AG20443 (cell line): ENCODE measurements at places on chromosomes 2 and 18.

DNA sequence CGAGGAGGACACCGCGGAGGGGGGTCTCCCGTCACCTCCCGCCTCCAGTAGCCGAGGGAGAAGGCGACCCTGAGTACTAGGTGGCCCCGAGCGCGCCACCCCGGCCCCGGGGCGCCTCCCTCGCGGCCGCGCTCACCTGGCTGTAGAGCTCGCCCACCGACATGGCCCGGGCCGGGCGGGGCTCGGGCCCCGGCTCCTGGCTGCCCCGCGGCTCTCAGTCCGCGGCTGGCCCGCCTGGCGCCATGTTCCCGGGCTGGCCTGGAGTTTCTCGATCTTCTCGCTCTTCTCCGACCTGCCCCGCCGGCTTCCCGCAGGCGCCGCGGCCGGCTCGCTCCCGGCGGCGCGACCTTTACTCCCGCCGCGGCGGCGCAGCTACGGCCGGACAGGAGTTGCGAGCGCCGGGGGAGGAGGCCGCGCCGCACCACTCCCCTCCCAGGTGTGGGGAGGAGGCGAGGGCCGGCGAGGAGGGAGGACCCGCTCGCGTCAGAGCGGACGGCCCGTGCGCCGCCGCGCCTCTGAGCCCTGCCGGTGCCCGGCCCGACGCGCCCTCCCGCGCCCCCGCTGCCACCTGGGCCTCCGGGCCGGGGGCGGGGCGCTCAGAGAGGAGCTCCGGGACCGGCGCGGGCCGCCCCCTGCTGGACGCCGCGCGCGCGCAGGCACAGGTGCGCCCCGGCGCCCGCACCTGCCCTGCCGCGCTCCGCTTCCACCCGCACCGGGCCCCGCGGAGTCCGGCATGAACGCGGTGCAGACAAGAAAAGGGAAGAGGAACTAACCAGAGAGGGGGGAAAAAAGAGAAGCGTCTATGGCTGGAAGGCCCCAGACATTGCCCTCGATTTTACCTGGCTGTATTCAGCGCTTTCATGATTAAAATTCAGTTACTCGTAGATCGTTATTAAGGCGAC, at the start of gene MYO5B:
Gene MYO5B, minus strand, starts transcription at position 517 of the 902 bp plus-strand sequence. Its CDS starts 354 bp downstream, at position 163.
- peak; percentile 35 for DNase-seq

DNA sequence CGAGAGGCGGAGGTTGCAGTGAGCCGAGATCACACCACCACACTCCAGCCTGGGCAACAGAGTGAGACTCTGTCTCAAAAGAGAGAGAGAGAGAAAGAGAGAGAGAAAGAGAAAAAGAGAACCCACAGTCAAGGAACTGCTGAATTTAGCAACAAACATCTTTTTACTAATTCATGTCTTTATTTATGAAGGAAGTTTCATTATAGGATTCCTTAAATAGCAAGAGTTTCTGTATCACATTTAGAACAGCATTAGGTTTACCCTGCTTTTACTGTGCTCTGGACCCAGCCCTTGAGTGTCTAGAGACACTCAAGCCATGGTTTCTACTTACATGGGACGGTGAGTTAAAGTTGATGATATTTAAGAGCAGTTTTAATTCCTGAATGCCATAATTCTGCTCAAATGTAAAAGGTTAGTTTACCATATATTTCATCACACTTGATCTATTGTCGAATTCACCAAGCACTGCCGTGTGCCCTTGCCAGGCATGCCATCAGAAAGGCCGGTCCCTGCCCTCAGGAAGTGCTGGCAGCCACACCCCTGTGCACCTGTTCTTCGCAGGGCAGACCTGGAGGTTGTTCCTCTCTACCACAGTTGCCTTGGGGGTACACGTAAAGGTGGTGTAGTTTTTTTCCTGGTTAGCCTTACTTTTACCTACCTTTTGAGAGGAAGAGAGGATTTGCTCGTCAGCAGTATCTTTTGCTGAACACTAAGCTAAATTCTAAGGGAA, 153.3 kb downstream of the LDLRAD4 start:
- DNase-seq = no peak

- peak; percentile 20 for DNase-seq
Observed at GRCh38 chr18:62839874-62840713, 124.8 kb downstream of the PHLPP1 start.

- no peak for DNase-seq
Observed at GRCh38 chr18:23134780-23135549, at the start of gene CABLES1. Gene CABLES1, plus strand, starts transcription at chr18:23135485. Its CDS starts 278 bp downstream, at chr18:23135763.

DNA sequence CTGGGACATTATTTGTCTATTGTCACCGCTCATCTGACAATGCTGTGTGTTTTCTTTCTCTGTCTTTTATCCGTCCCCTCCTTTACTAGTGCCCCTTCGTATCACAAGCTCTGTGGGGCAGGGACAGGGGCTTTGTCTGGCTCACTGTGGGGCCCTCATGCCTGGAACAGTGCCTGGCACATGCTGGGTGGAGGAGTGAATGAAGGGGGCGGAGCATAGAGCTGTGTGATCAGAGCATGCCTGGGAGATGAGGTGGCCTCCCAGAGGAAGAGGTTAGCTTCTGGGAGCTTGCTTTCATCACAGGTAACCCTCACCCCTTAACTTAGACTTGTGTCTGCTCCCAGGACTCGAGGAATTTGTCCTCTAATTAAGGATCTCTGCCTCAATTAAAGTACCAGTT, 16.4 kb downstream of the MTCL1 start:
- DNase-seq = peak; percentile 71

- no peak for DNase-seq
Observed at GRCh38 chr2:67532387-67532786, 135.3 kb downstream of the ETAA1 start.

GRCh38 chr2:152062125-152063091, 36.4 kb downstream of the CACNB4 start:
- peak; percentile 91 for DNase-seq

DNA sequence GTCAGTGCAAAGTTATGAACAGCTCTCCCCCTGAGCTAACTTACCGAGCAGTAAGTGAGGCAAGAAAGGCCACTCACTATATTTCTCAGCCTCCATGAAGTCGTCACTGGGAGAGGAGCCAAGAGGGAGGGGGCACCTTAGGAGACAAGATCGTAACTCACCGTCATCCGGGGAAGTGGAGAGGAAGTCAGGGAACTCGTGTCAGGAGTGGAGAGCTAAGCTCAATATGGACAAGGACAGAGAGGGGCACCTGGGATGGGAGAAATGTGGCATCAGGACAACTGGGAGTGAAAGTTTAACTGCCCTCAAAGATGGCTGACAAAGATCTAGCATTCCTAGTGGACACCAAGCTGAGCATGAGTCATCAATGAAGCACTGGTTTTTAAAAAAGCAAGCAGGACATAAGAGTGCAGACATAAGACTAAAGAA, 37.1 kb downstream of the BCL11A start:
- DNase-seq = peak; percentile 79

DNA sequence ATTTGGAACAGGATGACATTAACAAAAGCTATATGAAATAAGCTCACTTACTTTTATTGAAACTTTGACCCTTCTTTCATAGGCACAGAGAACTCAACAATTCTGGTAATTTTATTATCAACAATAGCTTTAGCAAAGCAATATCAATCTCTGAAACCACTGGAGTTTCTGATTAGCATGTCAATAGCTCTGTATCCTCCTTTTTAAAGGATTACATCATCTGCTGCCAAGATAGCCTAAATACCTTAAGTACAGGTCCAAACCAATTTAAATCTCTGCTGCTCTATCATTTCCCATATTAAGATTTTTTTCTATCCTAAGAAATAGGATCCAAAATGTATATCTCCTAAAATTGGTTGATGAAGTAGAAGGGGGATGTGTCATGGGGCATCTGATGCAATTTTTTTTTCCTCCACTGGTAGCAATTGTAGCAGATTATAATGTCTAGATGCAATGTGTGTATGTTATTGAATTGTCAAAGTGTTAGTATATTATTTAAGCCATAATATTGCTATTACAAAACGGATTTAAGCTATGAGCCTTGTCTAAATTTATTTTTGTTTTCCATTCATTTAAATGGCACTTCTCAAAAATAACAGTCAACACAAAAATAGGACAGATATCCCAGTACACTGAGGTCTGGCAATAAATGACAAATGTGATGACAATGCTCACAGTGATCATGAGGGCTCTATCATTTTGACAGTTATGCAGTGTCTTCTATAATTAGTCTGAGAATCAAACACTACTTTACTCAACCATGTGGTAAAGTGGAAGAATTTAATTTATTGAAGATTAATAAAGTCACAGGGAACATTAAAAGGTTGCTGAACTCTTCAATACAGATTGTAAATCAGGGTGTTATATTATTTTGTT, 328.4 kb downstream of the CDH7 start:
- no peak for DNase-seq

GRCh38 chr18:45275367-45276113, 339.7 kb upstream of the SLC14A2 start:
- DNase-seq = no peak

GRCh38 chr2:97761192-97761591, 47.8 kb downstream of the ZAP70 start:
- no peak for DNase-seq

- peak; percentile 43 for DNase-seq
Observed at GRCh38 chr18:10973567-10974203, 175.7 kb downstream of the PIEZO2 start.

DNA sequence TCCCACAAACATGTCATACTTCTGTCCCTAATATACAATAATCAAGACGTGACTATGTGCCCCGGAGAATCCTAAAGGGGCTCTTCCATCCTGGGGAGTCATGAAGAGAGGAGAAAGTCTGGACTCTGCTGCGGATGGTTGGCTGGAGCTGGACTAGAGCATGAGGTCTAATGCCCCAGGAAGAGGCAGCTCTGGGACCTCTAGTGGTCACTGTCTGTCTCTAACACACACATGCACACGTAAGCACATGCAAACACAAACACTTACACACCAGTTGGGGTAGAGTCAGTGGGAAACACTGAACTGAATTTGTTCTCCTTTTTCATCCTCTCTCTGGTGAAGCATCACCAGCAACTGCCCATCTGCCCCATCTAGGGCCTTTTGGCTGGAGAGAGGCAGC, 271.6 kb downstream of the TDRD15 start:
- no peak for DNase-seq

GRCh38 chr2:30677861-30678385, 129.3 kb downstream of the CAPN13 start:
- no peak for DNase-seq
